Stimulated activated CD8-positive, alpha-beta memory T cell treated with anti-CD3 and anti-CD28 coated beads, Interleukin-15, amount 100 ng/mL, for 24 hours (primary cell): ENCODE measurements at places on chromosomes 16 and 17.

- peak; percentile 57 for DNase-seq
These were observed at the start of gene STAT5A for GRCh38 chr17:42287977-42288802. Gene STAT5A (plus strand): TSS chr17:42288498. CDS start chr17:42289412, 914 bp downstream.

DNA sequence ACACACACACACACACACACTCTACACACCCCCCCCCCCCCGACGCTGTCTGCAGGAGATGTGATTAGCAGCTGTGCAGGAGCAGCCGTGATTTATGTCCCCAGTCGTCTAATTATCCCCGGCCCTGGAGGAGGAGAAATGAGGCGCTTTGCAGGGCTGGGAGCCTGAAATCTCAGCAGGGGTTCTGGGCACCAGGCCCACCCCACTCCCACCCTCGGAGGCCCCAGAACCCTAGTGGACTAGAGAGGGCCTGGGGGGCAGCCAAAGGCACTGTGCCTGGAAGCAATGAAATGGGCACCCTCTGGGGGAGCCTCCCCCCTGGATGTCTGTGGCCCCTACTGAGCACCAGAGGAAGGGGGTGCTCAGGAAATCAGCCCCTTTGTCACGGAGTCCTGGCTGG, 134.2 kb upstream of the CIBAR2 start:
- DNase-seq = no peak

DNA sequence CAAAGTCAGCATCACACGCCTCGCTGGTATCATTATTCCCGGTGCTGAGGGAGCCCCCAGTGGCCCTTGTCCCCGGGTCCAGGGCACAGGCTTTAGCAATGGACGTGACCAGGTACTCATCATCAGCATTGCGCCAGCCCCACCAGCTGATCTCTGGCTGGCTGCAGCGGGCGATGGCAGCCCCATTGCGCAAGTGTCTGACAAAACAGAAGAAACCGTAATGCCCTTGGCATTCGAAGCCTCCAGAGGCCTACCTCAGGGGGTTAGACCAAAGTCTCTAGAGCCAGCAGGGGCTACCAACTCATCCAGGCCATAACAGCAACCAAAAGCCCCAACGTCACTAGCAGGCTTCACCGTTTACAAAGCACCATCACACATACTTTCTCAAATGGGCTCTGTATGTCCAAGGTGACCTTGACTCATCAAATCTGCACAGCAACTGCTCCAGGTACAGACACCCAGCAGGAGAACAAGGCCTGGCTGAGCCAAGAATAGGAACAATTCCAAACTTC, 7.3 kb downstream of the MTMR4 start:
- no peak for DNase-seq

GRCh38 chr17:7836596-7837407, 2.8 kb downstream of the KDM6B start:
- DNase-seq = peak; percentile 21

GRCh38 chr16:88738151-88739084, 32.1 kb downstream of the CTU2 start:
- no peak for DNase-seq

DNA sequence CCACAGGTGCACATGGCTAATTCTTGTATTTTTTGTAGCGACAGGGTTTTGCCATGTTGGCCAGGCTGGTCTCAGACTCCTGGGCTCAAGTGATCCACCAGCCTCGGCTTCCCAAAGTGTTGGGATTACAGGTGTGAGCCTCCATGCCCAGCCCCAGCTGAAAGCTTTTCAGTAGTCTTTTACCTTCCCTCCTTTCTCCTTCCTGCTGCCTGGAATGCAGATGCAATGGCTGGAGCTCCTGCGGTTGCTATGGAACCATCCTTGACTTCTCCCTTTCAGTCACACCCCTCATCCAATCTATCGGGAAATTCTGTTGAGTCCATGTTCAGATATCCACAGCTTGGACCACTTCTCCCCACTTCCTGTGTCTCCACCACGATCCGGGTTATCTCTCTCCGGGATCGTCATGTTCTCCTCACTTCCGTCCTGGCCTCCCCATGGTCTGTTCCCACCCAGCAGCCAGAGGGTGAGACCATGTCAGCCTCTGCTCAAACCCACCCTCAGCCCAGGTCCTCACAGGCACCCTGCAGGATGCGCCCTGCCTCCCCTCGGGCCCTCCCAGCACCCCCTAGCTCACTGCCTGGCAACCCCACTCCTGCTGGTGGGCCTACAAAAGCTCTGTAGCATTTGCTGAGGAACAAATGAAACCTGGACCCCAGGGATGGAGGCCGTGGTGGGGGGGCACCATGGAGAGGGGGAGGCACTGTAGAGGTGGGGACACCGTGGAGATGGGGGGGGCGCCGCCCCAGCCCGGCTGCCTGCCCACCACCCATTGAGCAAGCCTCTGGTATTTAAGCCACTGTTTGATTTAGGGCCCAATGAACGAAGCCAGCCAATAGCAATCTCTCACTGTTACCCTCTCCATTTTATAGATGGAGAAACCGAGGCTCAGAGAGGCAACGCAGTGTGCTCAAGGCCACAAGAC, 12.8 kb upstream of the SLC38A10 start:
- no peak for DNase-seq

DNA sequence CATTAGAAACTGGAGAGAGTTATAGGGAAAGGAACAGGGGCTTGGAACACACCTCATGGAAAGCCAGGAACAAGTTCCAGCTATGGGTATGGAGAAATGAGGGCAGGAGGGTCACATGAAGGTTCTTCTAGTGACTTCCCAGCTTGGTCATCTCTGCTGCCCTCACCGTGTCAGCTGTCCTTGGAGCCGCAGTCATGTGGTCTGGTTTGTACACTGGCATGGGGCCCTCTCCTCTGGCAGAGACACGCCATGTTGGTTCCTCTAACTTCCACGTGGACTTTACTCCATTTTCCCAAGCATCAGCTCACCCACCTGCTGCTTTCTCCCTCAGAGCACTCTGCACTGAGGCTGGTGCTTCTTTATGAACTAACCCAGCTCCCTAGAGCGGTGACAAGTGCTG, 26.3 kb downstream of the MPG start:
- no peak for DNase-seq

- DNase-seq = no peak
These were observed 85.5 kb downstream of the SHISA6 start for GRCh38 chr17:11326492-11326891.

GRCh38 chr16:54351171-54351570, 64.6 kb upstream of the IRX3 start:
- DNase-seq = no peak

DNA sequence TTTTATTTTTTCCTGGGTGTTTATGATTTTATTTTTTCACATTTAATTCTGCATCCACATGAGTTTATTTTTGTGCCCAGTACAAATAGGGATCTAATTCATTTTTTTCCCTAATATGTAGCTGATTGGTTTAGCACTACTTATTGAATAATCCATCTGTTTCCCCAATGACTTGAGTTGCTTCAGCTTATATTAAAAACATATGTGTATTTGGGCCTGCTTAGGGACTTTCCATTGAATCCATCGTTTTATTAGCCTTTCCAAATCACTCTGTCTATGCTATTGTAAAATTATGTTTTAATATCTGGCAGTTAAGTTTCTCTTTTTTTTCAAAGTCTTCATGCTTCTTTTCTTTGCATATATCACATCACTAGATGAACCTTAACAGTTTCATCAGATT, 42.2 kb downstream of the WWP2 start:
- DNase-seq = no peak

GRCh38 chr17:56699186-56699894, 105.8 kb downstream of the NOG start:
- no peak for DNase-seq

GRCh38 chr16:3075523-3075915, 10.1 kb downstream of the IL32 start:
- no peak for DNase-seq

- no peak for DNase-seq
These were observed 526 bp downstream of the ZZEF1 start for GRCh38 chr17:4142107-4142900.

DNA sequence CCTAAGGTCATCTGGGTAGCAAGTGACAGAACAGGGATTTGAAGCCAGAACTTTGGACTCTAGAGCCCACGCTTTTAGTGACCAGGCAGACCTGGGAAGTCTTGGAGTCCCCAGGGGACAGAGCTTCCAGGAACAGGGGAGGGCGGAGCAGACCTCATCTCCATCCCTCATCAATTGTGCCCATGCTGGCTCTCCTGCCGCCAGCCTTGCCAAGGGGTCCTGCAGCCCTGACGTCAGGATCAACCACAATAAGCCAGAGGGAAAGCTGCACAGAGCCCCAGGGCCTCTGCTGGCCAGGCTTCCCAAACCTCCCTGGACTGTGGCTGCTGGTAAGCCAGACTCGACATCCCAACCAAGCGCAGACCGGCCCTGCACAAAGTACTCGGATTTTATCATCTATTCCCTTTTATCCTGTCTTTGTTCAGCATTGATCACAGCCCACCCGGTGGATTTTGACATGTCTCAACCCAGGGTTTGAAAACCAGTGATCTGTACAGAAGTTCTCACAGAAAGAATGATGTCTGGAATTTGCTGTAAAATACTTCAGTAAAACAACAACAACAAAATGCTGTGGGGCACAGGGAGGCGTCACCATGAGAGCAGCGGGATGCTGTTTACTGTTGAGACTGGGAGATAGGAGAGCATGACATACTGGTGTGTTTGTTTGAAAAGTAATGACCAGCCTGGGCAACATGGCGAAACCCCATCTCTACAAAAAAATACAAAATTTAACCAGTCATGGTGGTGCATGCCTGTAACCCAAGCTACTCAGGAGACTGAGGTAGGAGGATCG, 11.8 kb downstream of the C16orf74 start:
- DNase-seq = no peak

DNA sequence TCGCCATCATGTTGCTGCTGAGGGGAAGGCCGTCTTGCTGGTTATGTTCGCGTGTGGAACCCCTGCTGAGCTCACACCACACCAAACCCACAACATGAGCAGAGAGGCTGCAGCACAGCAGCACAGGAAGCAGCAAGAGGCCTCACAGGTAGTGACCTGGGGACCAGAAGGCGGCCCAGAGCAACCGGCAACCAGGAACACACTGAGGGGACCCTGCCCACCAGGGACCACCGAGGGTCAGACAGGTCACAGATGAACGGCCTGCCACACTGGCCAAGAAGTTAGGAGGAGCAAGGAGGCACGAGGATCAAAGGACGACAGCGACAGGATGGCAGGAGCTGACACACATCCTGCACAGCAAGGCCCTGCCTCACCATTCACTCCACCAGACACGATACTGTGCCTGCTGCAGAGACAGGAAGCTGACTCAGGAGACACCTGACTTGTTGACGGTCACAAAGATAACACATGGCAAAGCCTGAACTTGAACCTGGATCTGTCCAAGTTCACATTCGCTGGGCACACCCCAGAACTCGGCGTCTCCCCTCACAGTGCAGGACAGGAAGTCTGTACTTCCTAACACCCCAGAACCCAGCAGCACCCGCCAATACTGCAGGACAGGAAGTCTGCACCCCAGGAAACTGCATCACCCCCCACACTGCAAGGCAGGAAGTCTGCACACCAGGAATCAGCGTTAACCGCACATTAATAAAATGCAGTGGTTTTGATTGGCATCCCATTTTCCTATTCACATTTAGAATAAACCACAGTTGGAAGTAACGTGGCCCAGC, 98.5 kb downstream of the ZNF778 start:
- DNase-seq = no peak

GRCh38 chr17:35866341-35866950, 2.2 kb downstream of the HEATR9 start:
- no peak for DNase-seq

- no peak for DNase-seq
These were observed 30.4 kb upstream of the SMPD3 start for GRCh38 chr16:68478526-68479250.
